Mesothelial cell of epicardium (in vitro differentiated cells): ENCODE measurements at places on chromosomes 7 and 10. TPM values are rescaled to one million over a fixed set of nuclear protein-coding genes. Genes with fewer than 3 reads are reported as not detected.
A peak's percentile ranks its signal among the peaks of the same experiment; 100 is the strongest.

The ABCB4 gene
- 2.1 to 2.3 TPM (median 2.3 TPM) in 3 replicates for total RNA-seq

The HACD1 gene
- total RNA-seq = 10.9 to 14.7 TPM (median 13.6 TPM) in 3 replicates

The CYP26C1 gene
- 0.38 to 0.60 TPM (median 0.44 TPM) in 3 replicates for total RNA-seq

The ZNF239 gene
- 8.9 to 9.5 TPM (median 9.2 TPM) in 3 replicates for total RNA-seq

The GIMAP5 gene
- total RNA-seq = not detected in 3 replicates

The ARPC1B gene
- 30.0 to 35.3 TPM (median 32.5 TPM) in 3 replicates for total RNA-seq

The IPMK gene
- total RNA-seq = 4.5 TPM in 3 replicates

DNA sequence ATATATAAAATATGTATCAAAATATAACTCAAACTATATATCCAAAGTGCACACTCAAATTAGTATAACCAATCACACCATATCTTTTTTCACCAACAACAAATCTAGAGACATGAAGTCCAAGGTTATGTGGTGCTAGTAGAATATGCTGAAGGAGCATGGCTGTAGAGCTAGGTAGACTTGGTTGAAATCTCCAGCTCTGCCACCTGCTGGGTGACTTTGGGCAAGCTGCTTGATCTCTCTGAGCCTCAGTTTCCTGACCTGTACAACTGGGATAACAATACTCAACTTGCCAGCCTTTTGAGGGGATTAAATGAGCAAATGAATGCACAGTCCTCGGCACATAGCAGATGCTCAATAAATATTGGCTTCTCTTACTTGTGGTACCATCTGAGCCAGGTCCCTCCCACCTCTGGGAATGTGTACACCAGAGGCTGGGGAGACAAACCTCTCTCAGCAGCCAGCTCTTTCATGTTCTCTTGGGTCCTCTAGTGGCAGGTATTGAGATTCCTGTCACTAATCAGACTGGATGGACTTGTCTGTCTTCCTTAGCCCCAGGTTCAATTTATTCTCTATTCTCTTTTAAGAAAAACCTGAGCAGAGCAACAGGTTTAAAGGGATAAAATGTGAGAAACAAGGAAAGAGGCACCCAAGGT is 94.3 kb upstream of the PDE1C start:
- no peak for DNase-seq
- H3K27me3 ChIP-seq = peaks cover 23% of the 10 kb centered on the region
- H3K4me1 ChIP-seq = no peaks in the 10 kb centered on the region

DNA sequence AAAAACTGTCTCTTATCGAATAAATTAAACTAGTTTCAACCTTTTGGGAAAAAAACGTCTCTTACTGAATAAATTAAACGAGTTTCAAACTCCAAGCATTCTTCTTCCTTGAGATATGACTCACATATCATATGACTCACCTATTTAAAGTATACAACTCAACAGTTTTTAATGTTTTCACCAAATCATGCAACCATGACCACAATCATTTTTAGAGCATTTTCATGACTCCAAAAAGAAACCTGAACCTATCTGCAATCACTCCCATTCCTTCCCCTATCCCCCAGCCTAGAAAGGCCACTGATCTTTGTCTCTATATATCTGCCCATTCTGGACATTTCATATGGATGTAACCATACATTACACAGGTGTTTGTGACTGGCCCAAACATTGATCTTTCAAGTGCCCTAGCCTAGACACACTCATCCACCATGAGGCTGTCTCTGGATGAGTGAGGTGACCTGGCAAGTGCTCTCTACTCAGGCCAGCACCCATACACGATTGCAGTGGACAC is 115.3 kb downstream of the PIP4K2A start:
- H3K36me3 ChIP-seq = peaks cover 11% of the 10 kb centered on the region
- no peak overlapping the region for H3K4me3 ChIP-seq
- no peak for DNase-seq
- peak overlapping the region; percentile 6 for H3K27ac ChIP-seq

DNA sequence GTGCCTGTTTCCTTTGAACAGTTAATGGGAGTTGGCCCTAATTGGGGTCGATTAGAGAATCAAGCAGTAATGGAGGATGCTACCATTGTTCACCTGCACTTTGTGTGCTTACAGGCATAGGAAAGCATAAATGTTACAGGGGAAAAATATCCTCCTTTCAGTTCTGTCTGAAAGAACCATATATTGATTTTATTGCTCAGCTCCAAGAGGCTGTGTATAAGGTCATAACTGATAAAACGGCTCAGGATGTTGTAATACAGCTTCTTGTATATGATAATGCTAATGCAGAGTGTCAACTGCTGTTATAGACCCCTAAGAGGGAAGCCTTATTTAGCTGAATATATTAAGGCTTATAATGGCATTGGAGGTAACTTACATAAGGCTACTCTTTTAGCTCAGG is 32.9 kb upstream of the AKR1C2 start:
- no peak for DNase-seq
- no peak overlapping the region for H3K4me3 ChIP-seq
- H3K36me3 ChIP-seq = peaks cover 2% of the 10 kb centered on the region
- no peaks in the 10 kb centered on the region for H3K27me3 ChIP-seq

GRCh38 chr10:129541200-129541599 is 74.2 kb downstream of the MGMT start:
- H3K36me3 ChIP-seq = peaks cover 25% of the 10 kb centered on the region
- H3K4me1 ChIP-seq = peaks cover 28% of the 10 kb centered on the region
- peak overlapping the region; percentile 23 for H3K27ac ChIP-seq
- no peak for DNase-seq
- no peaks in the 10 kb centered on the region for H3K27me3 ChIP-seq

DNA sequence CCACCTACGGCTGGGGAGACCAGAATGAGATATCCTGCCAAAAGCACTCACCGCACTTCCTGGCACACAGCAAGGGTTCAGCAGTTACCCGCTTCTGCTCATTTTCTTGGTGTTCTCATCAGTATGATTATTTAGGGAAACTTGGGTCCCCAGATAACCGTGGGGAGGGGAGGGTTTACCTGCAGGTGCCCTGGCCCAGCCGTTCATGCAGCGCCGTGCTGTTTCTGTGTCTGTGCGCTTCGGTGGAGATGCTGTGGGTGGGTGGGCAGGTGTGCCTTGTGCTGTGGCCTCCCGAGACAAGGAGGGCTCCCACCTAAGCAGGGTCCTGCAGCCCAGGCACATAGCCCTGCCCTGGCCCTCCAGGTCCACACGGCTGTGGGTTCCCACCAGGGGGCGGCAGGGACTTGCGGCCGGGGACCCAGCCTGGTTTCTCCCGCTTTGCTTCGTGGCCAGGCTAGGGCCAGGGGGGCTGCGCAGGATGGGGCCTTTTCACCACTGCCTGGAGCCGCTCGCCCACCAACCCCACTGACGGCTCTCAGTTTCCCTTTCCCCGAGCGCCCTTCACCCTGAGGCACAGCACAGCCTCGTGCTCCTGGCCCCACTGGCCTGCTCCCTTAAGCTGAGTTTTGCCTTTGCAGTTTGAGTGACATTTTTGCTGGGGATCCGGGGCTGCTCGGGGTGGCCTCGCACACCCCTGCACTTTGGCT is 78.5 kb downstream of the LHPP start:
- H3K4me1 ChIP-seq = peaks cover 4% of the 10 kb centered on the region
- no peak overlapping the region for H3K4me3 ChIP-seq
- no peak overlapping the region for H3K27ac ChIP-seq
- H3K27me3 ChIP-seq = no peaks in the 10 kb centered on the region
- peak; percentile 51 for DNase-seq

DNA sequence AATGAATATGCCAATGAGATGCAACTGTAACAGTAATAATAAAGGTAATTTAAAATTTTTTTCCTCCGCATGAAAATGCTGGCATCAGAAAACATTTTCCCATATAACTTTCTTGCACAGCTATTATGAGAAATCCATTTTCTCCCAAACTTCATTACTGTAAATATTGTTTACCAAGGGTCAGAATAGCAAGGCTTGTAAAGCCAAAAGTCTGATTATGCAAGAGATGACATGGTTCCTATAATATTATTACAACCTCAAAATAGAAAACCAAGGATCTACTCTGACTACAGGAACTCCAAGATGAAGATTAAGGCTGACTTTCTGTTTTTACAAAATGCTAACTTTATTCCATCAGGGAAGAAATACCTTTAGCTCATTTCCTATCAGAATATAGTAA is 162.7 kb upstream of the CDK1 start:
- peaks cover 21% of the 10 kb centered on the region for H3K4me1 ChIP-seq
- H3K27me3 ChIP-seq = no peaks in the 10 kb centered on the region
- DNase-seq = no peak
- H3K36me3 ChIP-seq = peaks cover 7% of the 10 kb centered on the region
- H3K4me3 ChIP-seq = no peak overlapping the region

GRCh38 chr7:114358911-114359310 is 55.7 kb upstream of the FOXP2 start:
- DNase-seq = no peak
- H3K36me3 ChIP-seq = peaks cover 6% of the 10 kb centered on the region
- H3K4me1 ChIP-seq = peaks cover 7% of the 10 kb centered on the region
- H3K27ac ChIP-seq = no peak overlapping the region

GRCh38 chr10:14371581-14371980 is 40.9 kb upstream of the FRMD4A start:
- H3K27ac ChIP-seq = no peak overlapping the region
- no peaks in the 10 kb centered on the region for H3K27me3 ChIP-seq
- no peak overlapping the region for H3K4me3 ChIP-seq
- no peak for DNase-seq
- H3K36me3 ChIP-seq = no peaks in the 10 kb centered on the region

DNA sequence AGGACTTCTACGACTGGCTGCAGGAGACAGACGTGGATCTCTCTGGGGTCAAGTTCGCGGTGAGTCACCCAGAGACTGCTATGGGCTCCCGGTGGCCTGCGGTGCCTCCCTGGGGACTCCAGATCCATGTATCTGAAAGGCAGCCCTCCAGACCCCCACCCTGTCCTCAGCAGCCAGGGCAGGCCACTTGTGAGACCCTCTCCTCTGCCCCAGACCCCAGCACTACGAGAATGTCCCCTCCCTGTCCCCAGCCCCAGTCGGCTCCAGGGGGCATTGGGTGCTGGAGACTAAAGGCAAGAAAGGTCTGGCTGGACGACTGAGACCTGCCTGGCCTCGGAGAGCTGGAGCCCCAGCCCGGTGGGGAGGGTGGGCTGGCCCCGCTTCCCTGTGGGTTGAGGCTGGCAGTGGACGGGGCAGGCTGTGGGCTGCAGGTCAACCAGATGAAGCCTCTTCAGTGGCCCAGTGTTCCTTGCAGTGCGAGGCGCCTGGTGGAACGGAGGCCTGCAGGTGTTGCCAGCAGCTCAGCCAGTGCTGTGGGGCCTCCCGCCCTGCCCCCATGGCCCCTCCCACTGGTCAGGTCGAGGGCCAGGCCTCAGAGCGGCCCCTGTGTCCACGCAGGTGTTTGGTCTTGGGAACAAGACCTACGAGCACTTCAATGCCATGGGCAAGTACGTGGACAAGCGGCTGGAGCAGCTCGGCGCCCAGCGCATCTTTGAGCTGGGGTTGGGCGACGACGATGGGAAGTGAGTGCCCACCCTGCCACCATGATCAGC is 13.8 kb downstream of the TMEM120A start:
- H3K4me3 ChIP-seq = no peak overlapping the region
- no peak overlapping the region for H3K27ac ChIP-seq
- no peaks in the 10 kb centered on the region for H3K27me3 ChIP-seq
- H3K4me1 ChIP-seq = no peaks in the 10 kb centered on the region
- H3K36me3 ChIP-seq = peaks cover 7% of the 10 kb centered on the region

DNA sequence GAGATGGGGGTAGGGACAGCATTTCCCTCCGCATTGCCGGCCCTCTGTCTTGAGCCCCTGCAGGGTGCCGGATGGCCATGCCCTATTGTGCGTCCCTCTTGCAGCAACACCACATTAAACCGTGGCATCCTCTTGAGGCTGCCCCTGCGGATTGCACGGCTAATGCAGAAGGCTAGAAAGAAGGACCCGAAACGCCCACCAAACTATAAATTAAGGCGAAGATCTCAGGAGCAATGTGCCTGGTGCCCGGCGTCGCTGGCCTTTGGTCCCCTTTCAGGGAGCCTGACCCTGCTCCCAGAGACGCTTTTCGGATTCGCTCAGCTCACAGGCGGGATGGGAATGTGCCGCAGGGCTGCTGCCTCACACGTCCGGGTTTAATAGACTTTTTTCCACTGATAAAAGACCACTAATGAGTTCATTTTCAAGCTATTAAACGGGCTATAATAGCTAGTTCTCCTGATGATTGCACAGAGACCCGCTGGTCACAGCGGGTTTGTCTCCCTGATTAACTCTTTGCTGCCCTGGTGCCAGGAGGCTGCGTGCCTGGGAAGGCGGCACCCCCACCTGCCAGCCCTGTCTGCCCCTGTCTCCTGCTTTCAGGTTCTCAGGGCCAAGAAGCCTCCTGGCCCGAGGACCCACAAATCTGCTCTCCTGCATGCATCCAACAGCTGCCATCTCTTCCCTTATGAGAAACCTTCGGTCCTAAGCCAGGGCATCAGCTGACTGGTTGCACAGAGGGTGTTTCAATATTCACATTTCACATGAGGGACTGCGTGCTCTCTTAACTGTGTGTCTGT is 128.3 kb downstream of the ADARB2 start:
- no peaks in the 10 kb centered on the region for H3K36me3 ChIP-seq
- H3K27me3 ChIP-seq = peaks cover 80% of the 10 kb centered on the region
- H3K27ac ChIP-seq = no peak overlapping the region
- H3K4me1 ChIP-seq = no peaks in the 10 kb centered on the region

DNA sequence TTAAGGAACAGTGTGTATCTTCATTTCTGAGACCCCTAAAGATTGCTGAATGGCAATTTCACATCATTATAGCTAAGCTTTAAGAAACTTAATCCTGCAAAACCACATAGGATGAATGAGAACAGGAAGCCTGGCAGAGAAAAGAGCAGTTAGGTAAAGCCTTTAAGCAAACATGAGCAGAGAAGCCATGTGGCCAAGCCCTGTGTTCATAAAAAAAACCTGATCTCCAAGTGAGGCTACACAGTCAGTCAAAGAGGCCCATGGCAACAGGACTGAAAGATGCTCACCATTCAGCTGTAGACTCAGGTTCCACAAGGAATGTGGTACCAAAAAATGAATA is 9.3 kb downstream of the LIPA start:
- no peak for DNase-seq
- no peak overlapping the region for H3K4me3 ChIP-seq
- no peaks in the 10 kb centered on the region for H3K27me3 ChIP-seq
- no peaks in the 10 kb centered on the region for H3K4me1 ChIP-seq
- H3K27ac ChIP-seq = no peak overlapping the region
- peaks cover 4% of the 10 kb centered on the region for H3K36me3 ChIP-seq

- H3K36me3 ChIP-seq = no peaks in the 10 kb centered on the region
- no peak overlapping the region for H3K4me3 ChIP-seq
- no peak for DNase-seq
Observed at GRCh38 chr10:86044029-86044428, 322.6 kb downstream of the GRID1 start.

- H3K4me1 ChIP-seq = peaks cover 5% of the 10 kb centered on the region
- H3K4me3 ChIP-seq = no peak overlapping the region
- DNase-seq = no peak
- peaks cover 48% of the 10 kb centered on the region for H3K27me3 ChIP-seq
Observed at GRCh38 chr10:14485986-14486385, 155.3 kb upstream of the FRMD4A start.

- no peak for DNase-seq
- no peak overlapping the region for H3K4me3 ChIP-seq
- peaks cover 14% of the 10 kb centered on the region for H3K4me1 ChIP-seq
- H3K27me3 ChIP-seq = no peaks in the 10 kb centered on the region
- no peaks in the 10 kb centered on the region for H3K36me3 ChIP-seq
- H3K27ac ChIP-seq = no peak overlapping the region
Observed at GRCh38 chr10:10826125-10826524, 191.5 kb upstream of the CELF2 start.

- no peaks in the 10 kb centered on the region for H3K36me3 ChIP-seq
- peaks cover 30% of the 10 kb centered on the region for H3K4me1 ChIP-seq
- no peak overlapping the region for H3K4me3 ChIP-seq
- H3K27ac ChIP-seq = peak overlapping the region; percentile 14
- no peaks in the 10 kb centered on the region for H3K27me3 ChIP-seq
- no peak for DNase-seq
Observed at GRCh38 chr7:96328016-96328415, 6.1 kb upstream of the SLC25A13 start.
